Psoas muscle (tissue), 8 donors: ENCODE measurements at places on chromosomes 4 and X. TPM values are rescaled to one million over a fixed set of nuclear protein-coding genes. Genes with fewer than 3 reads are reported as not detected.

- H3K4me3 ChIP-seq = no peak overlapping the region
- no peaks in the 10 kb centered on the region for H3K27me3 ChIP-seq
- H3K36me3 ChIP-seq = no peaks in the 10 kb centered on the region
- H3K4me1 ChIP-seq = no peaks in the 10 kb centered on the region
Observed at GRCh38 chrX:53085661-53086229, 3.6 kb downstream of the TSPYL2 start.

DNA sequence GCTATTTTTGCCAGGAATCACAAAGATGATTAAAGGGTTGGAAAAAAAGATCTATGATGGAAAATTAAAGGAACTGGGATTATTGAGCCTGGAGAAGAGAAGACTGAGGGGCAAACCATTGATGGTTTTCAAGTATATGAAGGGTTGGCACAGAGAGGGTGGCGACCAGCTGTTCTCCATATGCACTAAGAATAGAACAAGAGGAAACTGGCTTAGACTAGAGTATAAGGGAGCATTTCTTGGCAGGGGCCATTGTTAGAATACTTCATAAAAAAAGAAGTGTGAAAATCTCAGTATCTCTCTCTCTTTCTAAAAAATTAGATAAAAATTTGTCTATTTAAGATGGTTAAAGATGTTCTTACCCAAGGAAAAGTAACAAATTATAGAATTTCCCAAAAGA is 75.1 kb downstream of the NPNT start:
- H3K27me3 ChIP-seq = no peaks in the 10 kb centered on the region
- H3K27ac ChIP-seq = no peak overlapping the region
- no peaks in the 10 kb centered on the region for H3K36me3 ChIP-seq
- H3K4me3 ChIP-seq = no peak overlapping the region
- peaks cover 23% of the 10 kb centered on the region for H3K4me1 ChIP-seq

- H3K4me3 ChIP-seq = no peak overlapping the region
- no peak overlapping the region for H3K27ac ChIP-seq
- no peaks in the 10 kb centered on the region for H3K4me1 ChIP-seq
- no peaks in the 10 kb centered on the region for H3K36me3 ChIP-seq
- no peaks in the 10 kb centered on the region for H3K27me3 ChIP-seq
- DNase-seq = no peak
Observed at GRCh38 chr4:179855469-179855868, 2387.7 kb upstream of the TENM3 start.

DNA sequence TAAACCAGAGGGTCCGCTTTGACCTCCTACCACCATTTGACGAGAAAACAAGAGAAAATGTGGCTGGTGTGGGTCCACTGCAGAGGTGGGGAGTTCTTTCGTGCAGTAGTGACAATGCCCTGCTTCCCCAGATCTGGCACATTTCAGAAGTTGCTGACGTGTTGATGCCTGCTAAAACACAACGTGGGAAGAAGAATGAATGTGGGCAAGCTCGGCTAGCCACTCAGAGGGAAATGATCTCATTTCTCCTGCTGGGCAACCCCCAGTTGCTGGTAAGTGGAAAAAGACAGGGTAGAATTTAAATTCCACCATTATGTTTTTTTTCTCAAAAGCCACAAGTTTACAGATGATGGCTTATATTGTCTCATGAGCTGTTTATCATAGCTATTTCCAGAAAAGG is 77.9 kb downstream of the LUZP4 start:
- H3K36me3 ChIP-seq = no peaks in the 10 kb centered on the region
- H3K27me3 ChIP-seq = no peaks in the 10 kb centered on the region
- H3K4me1 ChIP-seq = no peaks in the 10 kb centered on the region
- no peak overlapping the region for H3K4me3 ChIP-seq
- no peak for DNase-seq

- H3K27ac ChIP-seq = no peak overlapping the region
- no peaks in the 10 kb centered on the region for H3K36me3 ChIP-seq
- peaks cover 39% of the 10 kb centered on the region for H3K4me1 ChIP-seq
- no peak for DNase-seq
- H3K27me3 ChIP-seq = no peaks in the 10 kb centered on the region
Observed at GRCh38 chr4:101230801-101231426, 116.4 kb downstream of the PPP3CA start.

Gene WDR17
- 0.46 TPM for total RNA-seq

DNA sequence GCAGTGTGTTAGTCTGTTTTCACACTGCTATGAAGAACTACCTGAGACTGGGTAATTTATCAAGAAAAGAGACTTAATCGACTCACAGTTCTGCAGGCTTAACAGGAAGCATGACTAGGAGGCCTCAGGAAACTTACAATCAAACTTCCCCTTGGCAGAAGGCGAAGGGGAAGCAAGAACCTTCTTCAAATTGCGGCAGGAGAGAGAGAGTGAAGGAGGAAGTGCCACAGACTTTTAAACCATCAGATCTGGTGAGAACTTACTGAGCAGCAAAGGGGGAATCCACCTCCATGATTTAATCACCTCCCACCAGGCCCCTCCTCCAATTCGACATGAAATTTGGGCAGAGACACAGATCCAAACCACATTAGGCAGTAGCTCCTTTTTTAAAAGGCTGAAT is 59.2 kb upstream of the LEF1 start:
- H3K4me3 ChIP-seq = no peak overlapping the region
- no peaks in the 10 kb centered on the region for H3K4me1 ChIP-seq
- DNase-seq = no peak
- H3K27ac ChIP-seq = no peak overlapping the region

DNA sequence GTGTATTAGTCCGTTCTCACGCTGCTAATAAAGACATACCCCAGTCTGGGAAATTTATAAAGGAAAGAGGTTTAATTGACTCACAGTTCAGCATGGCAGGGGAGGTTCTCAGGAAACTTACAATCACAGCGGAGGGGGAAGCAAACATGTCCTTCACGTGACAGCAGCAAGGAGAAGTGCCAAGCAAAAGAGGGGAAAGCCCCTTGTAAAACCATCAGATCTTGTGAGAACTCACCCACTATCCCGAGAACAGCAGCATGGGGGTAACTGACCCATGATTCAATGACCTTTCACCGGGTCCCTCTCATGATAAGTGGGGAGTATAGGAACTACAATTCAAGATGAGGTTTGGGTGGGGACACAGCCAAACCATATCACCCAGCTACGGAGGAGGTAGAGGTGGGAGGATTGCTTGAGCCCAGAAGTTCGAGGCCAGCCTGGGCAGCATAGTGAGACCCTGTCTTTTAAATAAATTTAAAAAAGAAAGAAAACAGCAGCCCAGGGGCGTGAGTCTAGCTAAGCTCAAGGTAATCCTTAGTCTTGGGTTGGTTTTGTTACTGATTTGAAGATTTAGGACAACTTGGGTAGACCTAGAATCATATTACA is 46.4 kb upstream of the TMEM131L start:
- H3K27me3 ChIP-seq = no peaks in the 10 kb centered on the region
- H3K27ac ChIP-seq = no peak overlapping the region
- no peak overlapping the region for H3K4me3 ChIP-seq
- no peaks in the 10 kb centered on the region for H3K4me1 ChIP-seq
- DNase-seq = no peak

DNA sequence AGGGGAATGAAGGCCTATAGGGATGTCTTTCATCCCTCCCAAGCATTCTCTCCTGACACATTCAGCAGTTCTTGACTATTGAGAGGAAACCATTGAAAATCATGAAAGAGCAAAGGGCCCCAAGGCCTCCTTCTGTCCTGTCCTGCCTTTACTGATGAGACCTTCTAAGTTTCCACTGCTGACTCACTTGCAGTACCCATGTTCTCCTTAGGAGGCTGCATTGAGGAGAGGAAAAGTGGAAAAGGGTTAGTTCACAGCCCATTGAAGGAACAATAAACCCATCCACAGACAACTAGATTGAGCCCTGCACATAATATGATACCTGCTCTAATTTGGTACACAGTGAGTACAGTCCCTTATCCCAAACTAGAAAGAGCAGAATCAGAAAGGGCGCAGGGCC is 115.1 kb upstream of the PNPLA4 start:
- peaks cover 3% of the 10 kb centered on the region for H3K27me3 ChIP-seq
- H3K4me3 ChIP-seq = no peak overlapping the region
- no peak overlapping the region for H3K27ac ChIP-seq
- no peaks in the 10 kb centered on the region for H3K4me1 ChIP-seq
- DNase-seq = no peak

DNA sequence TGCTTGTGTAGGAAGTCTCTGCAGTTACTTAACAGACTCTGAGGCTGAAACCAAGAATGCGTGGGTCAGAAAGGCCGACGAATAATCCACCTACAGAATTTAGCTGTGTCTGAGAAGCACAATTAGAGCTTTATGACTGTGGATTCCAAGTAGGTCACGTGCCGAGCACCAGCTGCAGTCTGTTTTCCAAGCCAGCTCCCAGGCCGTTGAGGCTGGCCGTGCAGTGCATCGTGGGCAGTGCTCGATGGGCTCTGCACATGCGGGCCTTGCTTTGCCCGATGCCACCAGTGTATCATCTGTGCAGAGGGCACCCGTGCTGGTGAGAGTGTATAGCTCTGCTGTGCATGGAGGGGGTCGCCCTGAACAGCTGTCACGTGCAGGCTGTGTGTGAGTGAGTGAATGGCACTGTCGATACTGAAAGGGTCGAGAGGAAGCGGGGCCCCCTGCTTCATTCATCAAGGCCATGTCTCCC is 67.5 kb upstream of the CLDN34 start:
- H3K36me3 ChIP-seq = no peaks in the 10 kb centered on the region
- no peaks in the 10 kb centered on the region for H3K27me3 ChIP-seq
- H3K4me1 ChIP-seq = no peaks in the 10 kb centered on the region
- H3K27ac ChIP-seq = no peak overlapping the region
- no peak overlapping the region for H3K4me3 ChIP-seq
- DNase-seq = no peak

GRCh38 chr4:4899202-4899925 is 39.9 kb downstream of the MSX1 start:
- H3K4me3 ChIP-seq = no peak overlapping the region
- no peak overlapping the region for H3K27ac ChIP-seq
- peaks cover under 1% of the 10 kb centered on the region for H3K27me3 ChIP-seq
- DNase-seq = no peak

- H3K27me3 ChIP-seq = no peaks in the 10 kb centered on the region
- H3K27ac ChIP-seq = no peak overlapping the region
- no peak for DNase-seq
- H3K4me1 ChIP-seq = no peaks in the 10 kb centered on the region
- no peaks in the 10 kb centered on the region for H3K36me3 ChIP-seq
Observed at GRCh38 chr4:142124874-142125273, 488.5 kb downstream of the IL15 start.

DNA sequence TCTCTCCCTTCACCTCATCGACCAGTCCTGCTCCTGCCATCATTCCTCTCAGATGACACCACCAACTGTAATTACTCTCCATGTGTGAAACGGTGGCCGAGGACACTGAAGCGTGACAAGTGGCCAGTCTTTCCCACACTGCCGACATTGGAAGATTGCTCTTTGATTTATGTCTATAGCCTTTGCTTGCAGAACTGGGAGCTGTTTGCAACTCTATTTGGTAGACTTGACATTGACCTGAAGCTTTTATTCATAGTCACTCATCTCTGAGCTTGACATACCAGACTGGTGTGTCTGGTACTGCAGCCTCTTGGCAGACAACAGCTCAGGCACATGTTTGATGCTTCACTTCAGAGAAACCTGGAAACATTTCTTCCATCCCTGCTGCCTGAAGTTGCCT is 121.8 kb upstream of the GALNT7 start:
- H3K36me3 ChIP-seq = no peaks in the 10 kb centered on the region
- no peaks in the 10 kb centered on the region for H3K27me3 ChIP-seq
- H3K4me1 ChIP-seq = no peaks in the 10 kb centered on the region
- no peak for DNase-seq
